GM10248 (cell line): ENCODE measurements at places on chromosomes 6 and 20.
A peak's percentile ranks its signal among the peaks of the same experiment; 100 is the strongest.

GRCh38 chr20:37816003-37816402 lies 86.9 kb upstream of the VSTM2L start:
- DNase-seq, result no peak

DNA sequence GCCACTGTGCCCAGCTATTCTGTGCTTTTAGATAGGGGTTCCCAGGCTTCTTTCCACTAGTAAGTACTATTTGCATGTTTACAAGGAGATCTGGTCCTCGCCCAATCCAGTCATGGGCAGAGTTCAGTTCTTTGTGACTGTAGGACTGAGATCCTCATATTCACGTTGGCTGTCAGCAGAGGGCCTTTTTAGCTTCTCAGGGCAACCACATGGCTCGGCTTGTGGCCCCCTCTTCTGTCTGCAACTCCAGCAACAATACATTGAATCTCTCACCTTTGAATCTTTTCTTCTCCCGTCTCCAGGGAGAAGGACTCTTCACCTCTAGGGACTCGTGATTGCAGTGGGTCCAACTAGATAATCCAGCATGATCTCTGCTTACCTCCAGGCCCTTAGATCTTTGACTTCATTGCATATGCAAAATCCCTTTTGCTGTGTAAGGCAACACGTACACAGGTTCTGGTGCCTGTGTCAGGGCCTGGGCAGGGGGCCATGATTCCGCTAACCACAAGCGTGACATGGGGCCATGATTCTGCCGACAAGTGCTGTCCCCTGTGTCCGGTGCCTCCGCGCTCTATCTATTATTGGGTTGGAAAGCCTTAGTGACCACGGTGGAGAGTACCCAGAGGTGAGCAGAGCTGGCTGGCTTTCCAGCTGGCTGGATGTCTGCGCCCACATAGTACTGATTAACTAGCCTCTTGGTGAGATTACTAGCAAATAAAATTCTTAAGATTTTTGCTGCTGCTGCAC lies 5.1 kb downstream of the CCR6 start:
- DNase-seq, result no peak

- no peak for DNase-seq
Measured at GRCh38 chr6:87282743-87283142, 39.6 kb upstream of the SMIM8 start.

DNA sequence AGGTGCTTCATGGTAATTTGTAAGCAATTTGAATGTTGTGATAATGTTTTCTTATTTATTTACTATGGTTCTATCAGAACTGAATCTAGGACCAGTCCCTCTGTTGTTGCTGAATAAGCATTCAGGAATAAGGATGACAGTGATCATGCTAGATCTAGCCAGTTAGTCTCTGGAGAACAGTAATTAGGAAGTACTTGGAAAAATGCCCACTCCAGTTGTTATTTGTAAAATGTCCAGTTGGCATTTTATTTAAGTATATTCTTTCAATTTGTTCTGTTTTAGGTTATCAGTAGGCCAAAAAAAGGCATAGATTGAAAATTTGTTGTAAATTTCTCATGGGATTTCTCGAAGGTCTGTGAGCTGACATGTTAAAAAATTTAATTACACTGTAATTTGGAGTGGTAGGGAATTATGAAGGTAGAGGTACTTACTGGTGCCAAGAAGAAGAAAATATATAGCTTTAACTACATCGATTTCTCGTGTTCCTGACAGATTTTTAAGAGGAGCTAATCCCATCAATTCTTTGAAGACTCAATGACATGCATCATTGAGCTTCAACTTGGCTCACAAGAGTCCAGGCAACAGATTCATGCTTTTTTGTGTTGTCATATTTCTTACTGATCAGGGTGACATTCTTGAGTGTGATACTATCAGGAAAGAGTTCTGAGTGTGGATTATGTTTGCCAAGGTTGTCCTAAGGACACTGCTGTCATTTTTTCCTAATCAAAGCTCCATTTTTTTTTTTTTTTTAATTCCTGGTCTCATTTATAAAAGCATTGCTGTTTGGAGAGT lies 177.3 kb downstream of the CARMIL1 start:
- DNase-seq, result no peak

- no peak for DNase-seq
Measured at GRCh38 chr6:155968921-155969320, 513.3 kb upstream of the NOX3 start.

DNA sequence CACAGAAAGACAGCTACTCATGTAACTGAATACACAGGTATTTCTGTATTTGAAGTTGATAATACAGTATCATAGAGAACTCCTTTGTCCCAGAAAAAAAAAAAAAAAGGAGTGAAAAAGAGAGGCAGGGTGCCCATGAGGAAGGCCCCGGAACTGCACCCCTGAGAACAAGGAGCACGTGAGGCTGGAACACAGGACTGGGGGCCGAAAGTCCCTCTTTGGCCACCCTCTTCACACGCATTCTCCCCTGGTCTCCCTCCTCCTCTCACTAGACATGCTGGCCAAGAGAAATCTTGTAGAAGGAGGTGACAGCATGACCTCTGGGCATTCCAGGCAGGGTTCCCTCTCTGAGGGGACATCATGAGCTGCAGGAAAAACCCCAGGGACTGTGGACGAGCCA lies 62.7 kb upstream of the TRAF3IP2 start:
- DNase-seq, result no peak

DNA sequence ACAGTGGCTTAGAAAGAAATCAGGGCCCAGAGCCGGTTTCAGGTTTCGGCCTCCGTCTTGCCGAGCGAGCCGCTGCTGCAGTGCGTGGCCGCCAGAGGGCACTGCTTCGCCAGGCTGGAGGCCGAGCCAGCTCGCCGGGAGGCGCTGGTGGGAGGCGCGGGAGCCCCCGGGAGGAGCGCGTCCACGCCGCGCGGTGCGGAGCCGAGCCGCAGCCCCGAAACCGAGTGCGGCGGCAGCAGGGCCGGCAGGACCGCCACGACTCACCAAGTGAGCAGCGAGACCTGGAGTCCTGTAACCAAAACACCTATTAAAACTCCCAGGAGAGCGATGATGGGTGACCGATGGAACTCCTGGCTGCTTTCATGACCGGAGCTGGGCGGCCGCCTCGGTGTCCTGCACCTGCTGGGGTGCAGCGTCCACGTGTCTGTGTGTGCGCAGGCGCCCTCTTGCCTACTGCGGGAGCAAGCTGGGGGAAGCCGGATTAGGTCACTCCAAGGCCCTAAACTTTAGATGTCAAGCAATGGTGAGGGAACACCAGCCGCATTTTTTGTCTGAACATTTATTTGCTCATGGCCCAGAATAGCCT lies 186.9 kb upstream of the UST start:
- DNase-seq, result peak; percentile 85

DNA sequence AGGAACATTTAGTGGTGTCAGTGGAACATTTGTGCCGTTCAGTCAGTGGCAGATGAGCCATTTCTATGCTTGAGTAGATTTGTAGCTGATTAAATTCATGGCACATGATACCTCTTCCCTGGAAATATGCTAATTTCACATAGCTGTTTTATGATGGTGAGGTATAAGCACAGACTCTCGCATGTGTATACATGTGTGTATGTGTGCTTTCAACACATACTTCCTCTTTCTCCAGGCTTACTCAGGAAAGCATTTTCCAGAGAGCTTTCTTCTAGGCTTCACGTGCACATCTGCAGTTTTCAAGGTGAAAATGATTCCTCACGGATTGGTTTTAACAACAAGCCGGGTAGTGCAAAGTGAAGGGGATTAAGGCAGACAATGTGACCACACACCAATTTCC lies 396.5 kb downstream of the HDGFL1 start:
- no peak for DNase-seq

DNA sequence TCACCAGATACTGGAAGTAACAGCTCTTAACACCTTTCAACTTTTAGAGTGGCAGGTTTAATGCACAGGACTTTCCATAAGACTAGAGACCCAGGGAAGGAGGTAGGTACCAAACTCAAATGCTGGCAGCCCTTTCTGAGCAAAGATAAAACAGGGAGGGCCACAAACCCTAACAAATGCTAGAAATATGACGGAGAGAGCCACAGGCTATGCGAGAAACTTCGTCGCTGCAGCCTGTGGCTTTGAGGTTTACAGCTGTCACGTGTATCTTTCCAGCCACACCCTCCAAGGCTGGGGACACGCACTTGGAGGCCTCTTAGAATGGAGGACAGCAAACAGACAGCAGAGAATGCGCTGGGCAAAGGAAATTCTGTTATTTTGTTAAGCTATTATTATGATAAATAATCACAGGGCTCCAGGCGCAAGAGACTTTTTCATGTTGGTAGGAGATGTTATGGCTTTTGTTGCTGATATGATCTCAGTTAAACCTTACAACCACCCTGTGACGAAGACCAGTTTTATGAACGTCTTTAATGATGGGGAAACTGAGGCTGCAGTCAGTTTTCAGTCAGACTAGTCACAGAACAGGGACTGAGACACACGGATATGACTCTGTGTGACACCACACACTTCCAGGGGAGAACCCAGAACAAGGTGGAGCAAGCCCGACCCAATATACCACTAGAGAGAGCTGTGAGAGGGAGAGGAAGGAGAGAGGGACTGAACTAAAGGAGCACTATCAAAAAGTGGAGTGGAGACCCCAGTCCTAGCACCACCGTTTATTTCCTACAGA lies 2.0 kb downstream of the TRAM2 start:
- peak; percentile 68 for DNase-seq

DNA sequence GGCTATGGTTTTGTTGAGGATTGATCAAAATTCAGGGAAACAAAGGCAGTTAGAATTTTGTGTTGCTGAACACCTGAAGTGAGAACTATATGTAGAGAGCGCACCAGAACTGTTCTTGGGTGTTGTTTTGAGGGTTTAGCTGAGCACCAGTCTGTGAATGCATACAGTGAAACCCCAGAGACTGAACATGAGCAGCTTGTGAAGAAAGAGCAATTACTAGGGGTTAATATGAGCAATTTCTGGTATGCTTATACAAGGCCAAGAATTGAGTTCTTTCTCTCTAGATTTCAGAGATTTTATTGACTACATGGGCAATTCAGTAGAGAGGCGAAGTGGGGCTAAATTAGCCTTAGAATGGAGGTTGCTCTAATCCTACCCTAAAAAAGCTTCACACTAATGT lies 93.9 kb downstream of the CD2AP start:
- no peak for DNase-seq

GRCh38 chr20:51016521-51016920 lies 6.4 kb downstream of the KCNG1 start:
- DNase-seq, result no peak

- DNase-seq, result no peak
Measured at GRCh38 chr6:153958860-153959259, 80.2 kb upstream of the OPRM1 start.

- no peak for DNase-seq
Measured at GRCh38 chr6:42400061-42400760, 51.5 kb downstream of the TRERF1 start.

DNA sequence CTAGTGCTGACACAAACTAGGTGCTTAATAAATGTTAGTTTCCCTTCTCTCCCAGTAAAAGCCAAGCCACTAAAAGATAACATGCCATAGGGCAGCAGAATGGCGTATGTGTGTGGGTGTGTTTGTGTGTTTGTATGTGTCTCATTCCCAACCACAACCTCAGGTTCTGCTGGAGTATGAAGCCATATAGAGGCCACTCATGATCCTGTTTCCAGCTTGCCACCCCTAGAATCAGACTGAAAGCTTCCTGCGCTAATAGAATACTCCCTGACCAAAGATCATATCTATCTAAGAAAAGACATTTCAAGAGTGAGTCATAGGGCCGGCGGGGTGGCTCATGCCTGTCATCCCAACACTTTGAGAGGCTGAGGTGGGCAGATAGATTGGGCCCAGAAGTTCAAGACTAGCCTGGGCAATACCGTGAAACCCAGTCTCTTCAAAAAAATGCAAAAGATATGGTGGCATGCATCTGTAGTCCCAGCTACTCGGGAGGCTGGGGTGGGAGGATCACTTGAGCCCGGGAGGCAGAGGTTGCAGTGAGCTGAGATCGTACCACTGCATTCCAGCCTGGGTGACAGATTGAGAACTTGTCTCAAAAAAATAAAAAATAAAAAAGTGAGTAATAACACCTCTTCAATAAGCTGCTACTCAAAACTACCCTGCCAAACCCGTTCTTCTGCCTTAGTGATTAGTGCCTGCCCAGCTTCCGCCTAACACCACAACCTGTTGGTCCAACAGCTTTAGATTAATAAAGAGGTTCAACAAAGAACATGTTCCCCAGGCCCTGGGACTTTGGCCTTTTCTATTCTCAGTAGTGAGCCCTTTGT lies 11.8 kb upstream of the SNRPC start:
- DNase-seq, result no peak

DNA sequence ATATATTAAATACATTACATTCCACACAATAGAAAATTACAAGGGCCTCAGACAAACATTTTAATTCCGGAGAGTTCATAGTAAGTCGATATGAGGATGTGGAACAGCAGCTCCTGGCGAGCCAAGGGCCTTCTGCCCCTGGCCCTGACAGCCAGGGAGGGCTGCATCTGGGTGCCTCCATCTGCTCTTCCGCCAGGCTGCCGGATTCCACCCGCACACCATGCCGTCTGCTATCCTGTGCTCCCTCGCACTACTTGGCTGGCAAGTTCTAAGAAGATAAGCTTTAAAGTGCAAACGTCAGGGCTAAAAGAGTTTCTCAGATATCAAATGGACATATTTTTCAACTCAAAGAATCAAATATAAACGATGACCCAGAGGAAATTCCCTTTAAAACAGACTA lies 656.3 kb upstream of the NOX3 start:
- no peak for DNase-seq

DNA sequence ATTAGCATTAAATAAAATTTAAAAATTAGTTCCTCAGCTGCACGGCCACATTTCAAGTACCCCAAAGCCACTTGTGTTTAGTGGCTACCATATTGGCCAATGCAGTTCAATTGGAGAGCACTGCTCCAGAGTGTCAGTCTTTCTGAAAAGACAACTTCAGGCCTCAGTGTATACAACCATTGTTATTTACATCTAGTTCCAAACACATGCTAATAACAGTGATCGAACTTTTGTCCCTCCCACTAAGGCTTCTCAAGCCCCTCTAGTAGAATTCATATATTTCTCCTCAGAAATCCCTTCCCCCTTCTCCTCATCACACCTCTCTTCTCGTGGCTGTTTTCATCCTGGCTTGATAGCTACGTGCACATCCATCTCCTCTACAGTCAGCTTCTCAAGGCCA lies 32.9 kb downstream of the HIVEP2 start:
- no peak for DNase-seq

DNA sequence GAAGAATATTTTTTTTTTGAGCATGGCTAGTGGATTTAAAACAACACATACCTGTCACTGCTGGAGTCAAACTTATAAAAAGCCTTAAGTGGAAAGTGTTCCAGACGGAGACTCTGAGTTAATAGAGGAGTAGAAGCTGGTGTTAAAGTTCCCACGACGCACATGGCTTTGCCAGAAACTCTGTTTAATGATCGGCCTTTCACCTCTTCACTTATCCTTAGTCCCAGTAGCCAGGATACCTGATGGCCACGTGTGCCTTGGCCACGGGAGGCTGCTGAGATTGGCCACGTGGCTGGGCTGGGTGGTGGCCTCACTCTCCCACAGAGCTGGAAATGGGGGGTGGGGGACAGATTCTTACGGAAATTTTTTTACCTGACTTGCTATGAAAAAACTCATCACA lies 333.1 kb downstream of the ZFAND3 start:
- no peak for DNase-seq

- no peak for DNase-seq
Measured at GRCh38 chr6:4401408-4402368, 266.3 kb upstream of the ECI2 start.
